ENCODE measurements at places on chromosomes 11 and 22.

- no peak for DNase-seq
Observed at GRCh38 chr11:20178976-20179375, 18.7 kb upstream of the DBX1 start.

DNA sequence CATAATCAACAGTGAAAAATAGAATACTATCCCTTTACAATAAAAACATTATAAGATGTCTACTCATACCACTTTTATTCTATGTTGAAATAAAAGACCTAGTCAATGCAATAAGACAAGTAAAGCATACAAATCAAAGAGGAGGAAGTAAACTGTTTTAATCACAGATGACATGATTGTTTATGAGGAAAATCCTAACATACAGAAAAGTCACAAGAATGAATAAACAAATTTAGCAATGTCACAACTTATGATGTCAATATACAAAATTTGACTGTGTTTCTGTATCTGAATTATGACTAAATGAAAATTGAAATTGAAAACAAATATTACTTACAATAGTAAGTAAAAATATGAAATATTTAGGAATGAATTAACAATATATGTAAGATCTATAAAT lies 221.9 kb upstream of the GRIA4 start:
- DNase-seq: no peak

DNA sequence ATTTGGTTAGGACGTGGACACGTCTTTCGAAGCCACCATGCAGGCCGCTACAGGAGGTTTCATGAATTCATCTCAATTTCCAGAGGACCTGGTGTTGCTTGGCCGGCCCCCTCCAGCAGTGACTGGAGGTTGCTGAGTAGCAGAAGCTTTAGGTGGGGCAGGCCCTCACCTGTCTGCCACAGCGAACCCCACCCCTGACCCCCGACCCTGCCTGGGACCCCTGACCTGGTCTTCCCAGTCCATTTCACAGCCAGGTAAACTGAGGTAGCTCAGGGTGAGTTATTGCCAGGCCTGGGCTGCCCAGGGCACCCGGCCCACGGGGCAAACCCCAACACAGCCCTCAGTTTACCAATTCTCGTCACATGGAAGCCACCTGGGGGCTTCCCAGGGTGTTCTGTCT lies 39.1 kb upstream of the SMIM38 start:
- no peak for DNase-seq

- DNase-seq: peak; percentile 31
Observed at GRCh38 chr11:74311352-74311926, at the start of gene P4HA3. P4HA3 (minus strand) TSS chr11:74311640; CDS start chr11:74311611, 29 bp downstream.

DNA sequence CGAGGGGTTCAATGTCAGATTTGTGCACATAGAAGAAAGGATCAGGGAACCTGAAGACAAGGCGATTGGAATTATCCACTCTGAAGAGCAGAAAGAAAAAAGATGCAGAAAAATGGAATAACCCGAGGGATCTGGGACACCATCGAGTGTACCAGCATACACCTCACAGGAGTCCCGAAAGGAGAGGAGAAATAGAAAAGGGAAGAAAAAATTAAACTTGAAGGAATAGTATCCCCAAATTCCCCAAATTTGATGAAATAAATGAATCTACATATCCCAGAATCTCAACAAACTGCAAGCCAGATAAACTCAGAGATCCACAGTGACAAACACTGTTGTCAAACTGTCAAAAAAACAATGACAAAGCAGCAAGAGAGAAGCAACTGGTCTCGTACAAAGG lies 21.4 kb downstream of the IL17REL start:
- DNase-seq: no peak

DNA sequence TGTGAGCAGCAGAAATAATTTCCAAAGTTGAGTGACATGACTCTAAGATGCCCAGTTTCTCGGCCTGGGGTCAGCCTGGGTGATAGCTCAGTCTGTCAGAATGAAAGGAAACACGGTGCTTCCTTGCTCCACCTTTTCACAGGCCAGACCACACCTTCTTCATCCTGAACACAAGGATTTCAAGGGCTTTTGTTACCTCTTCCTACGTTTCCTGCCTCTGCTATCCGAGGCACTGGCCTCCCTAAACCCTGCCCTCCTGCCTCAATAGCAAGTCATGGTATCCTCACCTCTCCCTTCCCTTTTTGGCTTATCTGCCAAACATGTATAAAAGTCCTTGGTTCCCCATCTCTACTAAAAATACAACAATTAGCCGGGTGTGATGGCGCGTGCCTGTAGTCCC lies 1.7 kb upstream of the OR51E1 start:
- no peak for DNase-seq

DNA sequence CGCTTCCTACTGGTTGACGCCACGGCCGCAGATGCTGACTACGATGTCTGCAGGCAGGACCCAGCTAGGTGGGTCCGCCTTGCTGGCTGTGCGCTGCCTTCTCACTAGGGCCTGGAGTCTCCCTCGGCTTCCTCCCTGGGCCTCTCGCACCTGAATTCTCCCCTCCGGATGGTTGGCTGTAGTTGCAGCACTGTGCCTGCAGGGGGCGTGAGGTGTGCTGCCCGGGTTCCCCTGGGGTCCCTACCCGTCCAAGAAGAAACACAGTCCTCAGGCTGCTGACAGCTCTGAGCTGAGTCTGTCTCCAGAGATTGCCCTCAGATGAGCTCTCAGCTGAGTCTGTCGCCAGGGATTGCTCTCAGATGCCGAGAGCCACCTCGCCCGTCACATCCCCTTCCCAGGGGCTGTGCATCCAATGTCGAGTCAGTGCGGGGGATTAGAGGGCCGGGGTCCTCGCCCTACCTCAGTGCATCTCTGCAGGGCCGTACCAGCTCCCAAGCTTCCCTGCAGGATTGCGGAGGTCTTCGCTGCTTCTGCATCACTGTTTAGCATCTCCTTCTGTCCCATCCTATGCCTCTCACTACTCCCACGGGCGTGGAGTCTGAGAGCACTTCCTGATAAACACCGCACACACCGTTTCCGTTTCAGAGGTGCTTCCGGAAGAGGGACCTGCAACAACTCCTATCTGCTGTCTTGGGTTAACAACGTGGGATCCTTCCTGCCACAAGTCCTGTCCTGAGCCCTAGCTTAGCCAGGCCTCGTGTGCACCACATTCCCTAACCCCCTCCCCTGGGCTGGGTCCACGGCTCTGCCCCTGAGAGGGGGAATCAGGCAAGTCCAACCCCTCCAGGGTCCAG lies 196.9 kb downstream of the CSNK2A3 start:
- peak; percentile 14 for DNase-seq

DNA sequence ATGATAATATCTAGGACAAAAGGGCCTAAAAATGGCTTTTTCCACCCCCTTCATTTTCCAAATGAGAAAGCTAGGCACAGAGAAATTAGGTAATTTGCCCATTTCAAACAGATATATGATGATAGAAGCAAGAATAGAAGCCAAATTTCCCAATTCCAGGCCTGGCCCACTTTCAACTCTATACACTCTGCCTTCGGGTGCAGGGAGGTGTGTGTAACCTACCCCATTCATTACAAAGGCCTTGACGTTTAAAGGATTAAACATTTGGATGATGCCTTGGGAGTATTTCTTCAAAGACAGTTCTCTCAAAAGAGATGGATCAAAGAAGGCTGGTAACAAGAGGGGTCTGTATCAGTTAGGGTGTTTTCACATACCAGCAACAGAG lies 134.1 kb downstream of the CCDC34 start:
- peak; percentile 32 for DNase-seq

DNA sequence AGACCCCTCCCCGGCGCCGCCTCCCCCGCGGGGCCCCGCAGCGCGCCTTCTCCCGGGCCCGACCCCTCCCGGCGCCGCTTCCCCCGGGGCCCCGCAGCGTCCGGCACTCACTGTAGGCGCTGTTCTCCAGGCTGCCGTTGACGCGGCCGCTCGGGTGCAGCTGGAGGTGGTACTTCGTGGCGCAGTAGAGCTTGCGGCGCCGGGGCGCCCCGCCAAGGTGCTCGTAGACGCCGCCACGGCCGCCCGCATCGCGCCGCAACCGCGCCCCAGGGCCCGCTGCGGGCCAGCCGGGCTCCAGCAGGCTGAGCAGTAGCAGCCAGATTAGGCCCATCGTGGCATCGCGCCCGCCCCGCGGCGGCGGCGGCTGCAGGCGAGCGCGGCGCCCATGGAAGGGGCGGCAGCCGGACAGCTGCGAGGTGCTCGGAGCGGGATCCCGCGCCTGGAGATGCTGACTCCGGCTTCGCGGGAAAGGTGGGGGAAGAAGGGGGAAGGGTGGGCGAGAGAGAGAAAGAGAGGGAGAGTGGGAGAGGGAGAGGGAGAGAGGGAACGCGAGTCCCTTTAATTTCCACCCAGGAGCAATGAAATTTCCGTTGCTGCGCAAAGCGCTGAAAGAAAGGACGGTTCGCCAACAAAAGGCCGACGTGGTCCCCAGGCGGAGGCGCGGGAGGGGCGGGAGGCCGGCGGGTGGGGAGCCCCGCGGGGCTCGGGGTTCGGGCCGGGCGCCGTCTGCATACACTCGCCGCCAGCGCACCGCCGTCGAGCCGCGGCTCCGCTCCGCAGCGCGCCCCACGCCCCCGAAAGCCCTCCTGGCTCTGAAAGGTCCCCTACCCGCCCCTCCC lies at the start of gene FGF3:
Gene FGF3, minus strand, starts transcription at position 814 of the 839 bp plus-strand sequence. Its CDS starts 483 bp downstream, at position 331.
- DNase-seq: no peak

DNA sequence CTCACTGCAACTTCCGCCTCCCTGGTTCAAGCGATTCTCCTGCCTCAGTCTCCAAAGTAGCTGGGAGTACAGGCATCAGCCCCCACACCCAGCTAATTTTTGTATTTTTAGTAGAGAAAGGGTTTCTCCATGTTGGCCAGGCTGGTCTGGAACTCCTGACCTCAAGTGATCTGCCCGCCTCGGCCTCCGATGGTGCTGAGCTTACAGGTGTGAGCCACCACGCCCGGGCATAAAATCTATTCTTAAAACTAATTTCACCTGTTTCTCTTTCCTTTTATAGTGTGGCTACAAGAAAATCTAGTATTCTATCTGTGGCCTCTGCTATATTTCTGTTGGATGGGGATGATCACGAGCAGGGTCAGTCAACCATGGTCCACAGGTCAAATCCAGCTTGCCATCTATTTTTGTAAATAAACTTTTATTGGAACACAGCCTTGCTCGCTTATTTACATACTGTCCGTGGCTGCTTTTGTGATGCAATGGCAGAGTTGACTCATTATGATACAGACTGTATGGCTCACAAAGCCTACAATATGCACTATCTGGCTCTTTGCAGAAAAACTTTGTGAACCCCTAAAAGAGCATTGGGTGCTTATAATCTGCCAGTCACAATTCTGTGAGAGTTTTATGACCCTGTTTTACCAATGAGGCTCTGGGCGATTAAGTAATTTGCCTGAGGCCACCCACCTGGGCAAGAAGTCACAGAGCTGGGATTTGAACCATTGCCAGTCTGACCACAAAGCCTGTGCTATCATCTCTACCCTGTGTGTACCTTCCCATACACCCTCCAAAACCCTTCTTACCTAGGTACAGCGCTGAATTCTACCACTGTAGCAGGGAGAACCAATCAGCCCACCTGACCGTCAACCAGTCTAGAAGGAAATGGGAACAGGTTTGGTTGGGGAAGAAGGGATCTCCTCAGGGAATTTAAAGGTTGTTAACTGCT lies 28.3 kb downstream of the SLC1A2 start:
- DNase-seq: no peak

- no peak for DNase-seq
Observed at GRCh38 chr11:134483291-134483690, 71.2 kb upstream of the B3GAT1 start.

- DNase-seq: peak; percentile 50
Observed at GRCh38 chr11:72684236-72684912, 10.2 kb upstream of the PDE2A start.

- DNase-seq: no peak
Observed at GRCh38 chr22:25064894-25065560, 112.5 kb downstream of the KIAA1671 start.

DNA sequence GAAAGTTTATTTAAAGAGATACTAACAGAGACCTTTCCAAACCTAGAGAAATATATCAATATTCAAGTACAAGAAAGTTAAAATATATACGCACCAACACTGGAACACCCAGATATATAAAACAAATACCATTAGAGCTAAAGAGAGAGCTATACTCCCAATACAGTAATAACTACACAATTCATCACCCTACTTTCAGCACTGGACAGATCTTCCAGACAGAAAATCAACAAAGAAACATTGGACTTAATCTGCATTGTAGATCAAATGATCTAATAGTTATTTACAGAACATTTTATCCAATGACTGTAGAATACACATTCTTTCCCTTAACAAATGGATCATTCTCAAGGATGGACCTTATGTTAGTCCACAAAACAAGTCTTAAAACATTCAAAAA lies 311.9 kb downstream of the METTL15 start:
- no peak for DNase-seq

GRCh38 chr11:85628771-85629341 lies 463 bp downstream of the TMEM126B start:
- DNase-seq: no peak

- DNase-seq: peak; percentile 43
Observed at GRCh38 chr11:45211732-45212131, 65.3 kb downstream of the PRDM11 start.

DNA sequence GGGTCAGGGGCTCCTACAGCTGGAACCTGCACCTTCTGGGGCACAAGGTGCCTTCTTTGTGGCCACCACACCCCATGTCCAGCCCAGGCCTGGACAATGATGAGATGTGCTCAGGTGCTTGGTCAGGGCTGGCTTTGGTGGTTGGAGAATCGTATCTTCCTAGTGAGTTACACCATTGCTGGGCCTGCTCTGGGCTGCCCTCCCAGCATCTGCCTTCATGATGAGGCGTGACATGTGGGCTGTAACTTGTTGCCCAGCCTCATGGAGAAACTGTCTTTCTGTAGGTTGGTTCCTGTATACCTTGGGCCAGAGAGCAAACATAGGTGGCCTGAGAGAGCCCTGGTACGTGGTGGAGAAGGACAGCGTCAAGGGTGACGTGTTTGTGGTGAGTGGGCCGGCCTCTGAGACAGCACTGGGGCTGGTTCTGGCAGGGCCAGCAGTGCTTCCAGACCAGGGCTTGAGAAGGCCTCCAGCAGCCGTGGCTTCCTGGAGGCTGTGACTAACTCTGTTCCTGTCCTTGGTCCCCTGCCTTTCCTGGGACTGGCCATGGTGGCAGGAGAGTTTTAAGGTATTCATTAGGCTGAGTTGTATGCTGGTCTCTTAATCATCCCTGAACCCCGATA lies 18.1 kb downstream of the TRMU start:
- DNase-seq: no peak

DNA sequence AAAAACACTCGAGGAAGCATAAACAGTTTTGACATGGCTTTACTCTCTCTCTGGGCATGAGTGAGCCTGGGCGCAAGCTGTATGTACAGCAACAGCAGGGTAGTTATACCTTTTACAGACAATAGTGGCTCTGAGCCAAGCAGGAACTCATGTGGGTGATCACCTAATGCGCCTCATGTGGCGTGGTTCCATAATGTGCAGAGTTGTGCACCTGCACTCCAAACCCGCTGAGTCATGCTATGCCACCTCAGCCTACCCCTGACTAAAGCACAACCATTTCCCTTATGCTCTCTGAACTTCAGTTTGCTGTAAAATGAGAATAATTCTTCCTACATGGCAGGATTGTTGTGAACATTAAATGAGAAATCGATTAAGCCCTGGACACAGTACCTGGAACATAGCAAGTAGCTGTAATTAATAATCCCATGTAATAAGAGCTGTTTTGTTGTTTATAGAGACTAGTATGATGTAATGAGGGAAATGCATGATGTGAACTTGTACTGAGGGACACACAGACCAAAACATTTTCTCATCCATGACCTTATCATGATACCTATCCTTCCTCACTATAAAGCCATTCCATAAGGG lies 71.6 kb downstream of the CCDC34 start:
- DNase-seq: no peak

GRCh38 chr11:117910941-117911655 lies 18.1 kb downstream of the TMPRSS13 start:
- no peak for DNase-seq

GRCh38 chr11:119691020-119691666 lies 37.9 kb downstream of the NECTIN1 start:
- no peak for DNase-seq
